ENCODE measurements at places on chromosomes 5 and 9.

DNA sequence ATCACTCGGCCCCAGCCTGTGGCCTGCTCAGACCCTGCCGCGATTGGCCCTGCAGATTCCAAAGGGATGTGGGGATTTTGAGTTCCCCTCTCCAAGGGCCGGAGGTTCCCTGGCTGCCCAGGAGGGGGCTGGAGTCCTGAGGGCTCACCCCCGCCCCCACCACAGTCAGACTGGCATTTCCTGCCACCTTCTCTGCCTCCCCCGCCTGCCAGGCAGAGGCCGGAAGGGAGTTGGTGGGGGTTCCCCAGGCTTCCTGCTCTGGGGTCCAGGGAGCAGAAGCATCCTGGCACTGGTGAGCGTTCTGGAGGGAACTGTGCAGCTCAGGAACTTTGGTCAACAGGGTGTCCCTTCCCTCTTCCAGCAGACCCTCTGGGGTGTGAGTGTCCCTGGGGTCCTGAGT lies 70.6 kb downstream of the RXRA start:
- DNase-seq: peak; percentile 58

DNA sequence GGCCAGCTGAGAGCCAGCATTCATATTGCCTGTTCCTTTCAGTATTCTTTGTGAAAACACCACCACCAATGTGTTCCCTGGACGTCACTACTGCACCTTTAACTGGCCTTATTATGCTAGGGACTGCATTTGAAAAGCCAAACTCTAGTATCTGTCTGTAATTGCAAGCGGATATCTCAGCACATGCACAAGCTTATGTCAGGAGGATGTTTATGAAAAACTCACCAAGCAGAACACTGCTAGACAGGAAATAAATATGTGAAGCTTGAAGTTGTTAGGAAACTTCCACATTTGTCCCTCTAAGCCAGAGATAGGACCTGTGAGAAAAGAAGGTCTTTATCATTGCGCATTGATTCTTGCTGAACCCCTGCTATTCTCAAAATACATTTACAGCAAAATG lies 135.4 kb upstream of the CCDC152 start:
- no peak for DNase-seq

GRCh38 chr5:149379177-149379761 lies at the start of gene IL17B:
Gene IL17B, minus strand, starts transcription at chr5:149379292. Its CDS starts 67 bp downstream, at chr5:149379225.
- DNase-seq: no peak

DNA sequence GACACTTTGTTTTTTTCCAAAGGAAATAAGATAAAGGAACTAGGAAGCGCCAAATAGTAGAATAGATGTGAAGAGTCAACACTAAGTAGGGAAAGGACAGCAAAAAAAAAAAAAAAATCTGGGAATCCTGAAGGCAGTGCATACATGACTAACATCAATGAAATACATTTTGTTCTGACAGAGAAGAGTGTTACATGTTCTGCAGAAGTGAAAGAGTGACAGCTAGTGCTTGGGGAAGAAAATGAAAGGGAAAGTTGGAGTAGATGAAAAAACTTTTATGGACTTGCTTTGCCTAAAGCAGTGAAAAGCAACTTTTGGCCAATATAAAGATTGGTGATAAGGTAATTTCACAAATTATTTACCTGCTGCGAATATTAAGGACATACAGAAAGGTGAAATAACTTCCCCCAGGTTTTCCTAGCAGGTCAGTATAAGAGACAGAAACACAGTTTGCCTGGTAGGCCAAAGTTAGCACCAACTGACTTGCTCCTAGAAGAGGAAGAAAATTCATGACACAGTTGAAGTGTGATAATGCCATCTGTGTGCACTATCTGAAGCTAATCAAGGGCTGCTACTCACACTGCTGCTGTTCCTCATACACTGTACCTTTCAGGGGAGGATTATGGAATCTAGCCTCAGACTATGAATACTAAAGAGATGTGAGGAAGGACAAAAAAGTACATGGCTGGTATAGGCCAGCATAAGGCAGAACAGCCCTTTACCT lies 38.6 kb downstream of the RANBP6 start:
- DNase-seq: no peak

DNA sequence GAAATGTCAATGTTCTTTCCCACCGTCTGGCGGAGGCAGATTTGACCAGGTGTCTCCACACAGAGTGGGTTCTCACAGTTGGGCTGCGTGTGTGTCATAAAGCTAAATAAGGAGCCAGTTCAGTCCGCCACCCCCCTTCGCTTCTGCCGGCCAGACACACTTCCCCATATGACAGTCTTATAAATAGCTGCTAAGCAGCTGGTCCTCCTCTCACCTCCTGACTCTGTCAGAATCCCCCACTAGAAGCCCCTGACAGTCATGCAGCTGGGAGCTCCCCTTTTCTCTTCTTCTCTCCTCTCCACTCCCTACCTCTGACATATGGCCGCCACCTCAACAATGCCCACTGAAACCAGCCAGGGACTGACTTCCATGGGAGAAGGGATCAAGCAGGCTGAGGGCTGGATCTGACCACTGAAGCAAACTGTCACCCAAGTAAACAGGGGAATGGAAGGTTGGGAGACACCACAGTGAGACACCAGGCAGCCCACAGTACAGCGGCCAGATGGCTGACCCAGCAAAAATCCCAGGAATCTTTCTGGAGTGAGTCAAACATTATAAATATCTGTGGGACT lies 141.9 kb upstream of the EFNA5 start:
- DNase-seq: no peak

DNA sequence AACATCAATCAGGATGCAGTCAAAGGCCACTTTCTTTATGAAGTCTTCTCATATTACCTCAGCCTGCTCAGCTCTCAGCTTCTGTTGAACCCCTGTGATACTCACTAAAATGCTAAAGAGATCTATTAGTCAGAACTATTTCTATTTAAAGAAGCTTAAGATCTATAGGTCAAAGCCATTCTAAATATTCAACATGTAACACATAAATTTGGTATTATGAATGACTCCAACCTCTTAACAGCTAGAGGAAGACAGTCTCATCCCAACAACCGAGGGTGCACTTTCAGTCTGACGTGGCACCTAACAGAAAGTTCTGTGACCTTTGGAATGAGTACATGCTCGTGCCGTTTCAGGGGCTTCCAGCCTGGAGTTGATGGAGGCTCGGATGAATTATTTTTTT lies 301.5 kb upstream of the VLDLR start:
- DNase-seq: no peak

GRCh38 chr9:136275655-136276429 lies 28.1 kb downstream of the CCDC187 start:
- no peak for DNase-seq

DNA sequence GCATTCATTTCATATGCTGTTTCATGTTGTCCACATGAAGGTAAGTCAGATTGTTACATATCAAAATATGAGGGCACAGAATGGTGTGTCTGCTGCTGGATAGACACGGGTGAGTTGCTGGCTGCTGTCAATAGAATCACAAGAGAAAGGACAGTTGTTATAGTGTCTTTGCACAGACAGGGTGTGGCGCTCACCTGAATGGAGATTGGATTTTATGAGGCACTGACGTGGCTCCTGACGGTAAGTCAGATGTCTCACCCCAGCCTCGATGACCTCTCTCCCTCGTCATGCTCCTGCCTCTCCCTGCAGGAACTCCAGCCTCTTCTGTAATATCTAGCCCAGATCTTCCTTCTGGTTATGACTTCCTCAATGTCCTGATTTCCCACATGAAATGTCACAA lies 75.4 kb upstream of the SELENOP start:
- no peak for DNase-seq

DNA sequence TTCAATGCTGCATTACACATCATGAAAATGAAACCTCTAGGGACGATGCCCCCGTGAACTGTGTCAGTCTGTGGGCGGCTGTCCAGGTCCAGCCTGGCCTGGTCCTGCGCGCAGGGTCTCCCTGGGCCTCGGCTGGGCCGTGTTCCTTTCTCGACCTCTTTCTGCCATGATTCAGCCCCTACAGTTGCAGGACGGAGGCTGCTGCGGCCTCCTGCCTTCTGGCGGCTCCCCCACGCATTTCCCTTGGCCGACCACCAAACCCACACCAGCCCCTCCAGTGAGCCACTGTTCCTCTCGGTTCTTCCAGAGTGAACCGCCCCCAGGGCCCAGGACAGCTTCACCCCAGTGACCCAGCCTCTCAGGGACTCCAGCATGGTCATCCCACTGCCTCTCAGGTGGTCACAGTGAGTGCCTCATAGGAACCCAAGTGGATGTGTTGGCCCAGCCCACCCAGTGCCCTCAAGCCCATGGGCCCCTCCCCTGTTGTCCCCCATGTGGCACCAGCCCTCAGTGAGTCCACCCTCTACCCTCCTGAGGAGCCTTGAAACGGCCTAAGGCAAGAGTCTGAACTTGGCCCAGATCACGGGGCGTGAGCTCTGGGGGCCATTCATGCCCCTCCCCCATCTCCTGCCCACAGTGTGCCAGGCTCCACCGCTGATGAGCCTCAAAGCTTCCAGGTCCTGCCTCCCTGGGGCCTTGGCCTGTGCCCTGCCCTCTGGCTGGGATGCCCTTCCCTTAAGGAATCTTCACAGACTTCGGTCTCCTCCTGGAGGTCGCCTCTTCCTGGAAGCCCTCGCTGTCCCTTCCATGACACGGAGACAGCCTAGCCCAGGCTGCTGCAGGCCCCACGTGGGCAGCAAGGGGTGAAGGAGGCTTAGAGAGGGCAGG lies 10.0 kb upstream of the CLIC3 start:
- no peak for DNase-seq

GRCh38 chr5:190366-191035 lies 794 bp upstream of the LRRC14B start:
- no peak for DNase-seq

DNA sequence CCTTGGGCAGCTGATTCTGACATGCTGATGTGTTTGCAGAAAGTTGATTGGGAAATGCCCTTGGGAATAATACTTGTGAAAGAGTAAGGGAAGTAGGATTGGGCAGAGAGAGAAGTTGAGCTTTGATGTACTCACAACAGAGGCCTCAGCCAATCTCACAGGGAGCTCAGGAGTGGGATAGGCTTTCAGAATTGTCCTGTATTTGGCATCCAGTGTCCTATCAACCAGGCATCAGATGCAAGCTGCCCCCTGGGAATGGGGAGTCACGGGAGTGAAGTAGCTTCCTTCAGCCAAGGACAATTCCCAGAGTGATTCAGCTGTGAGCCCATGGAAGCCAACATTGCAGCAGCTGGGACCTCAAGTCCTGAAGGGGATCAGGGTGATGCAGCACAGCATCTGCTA lies 39.6 kb downstream of the DMAC1 start:
- no peak for DNase-seq

DNA sequence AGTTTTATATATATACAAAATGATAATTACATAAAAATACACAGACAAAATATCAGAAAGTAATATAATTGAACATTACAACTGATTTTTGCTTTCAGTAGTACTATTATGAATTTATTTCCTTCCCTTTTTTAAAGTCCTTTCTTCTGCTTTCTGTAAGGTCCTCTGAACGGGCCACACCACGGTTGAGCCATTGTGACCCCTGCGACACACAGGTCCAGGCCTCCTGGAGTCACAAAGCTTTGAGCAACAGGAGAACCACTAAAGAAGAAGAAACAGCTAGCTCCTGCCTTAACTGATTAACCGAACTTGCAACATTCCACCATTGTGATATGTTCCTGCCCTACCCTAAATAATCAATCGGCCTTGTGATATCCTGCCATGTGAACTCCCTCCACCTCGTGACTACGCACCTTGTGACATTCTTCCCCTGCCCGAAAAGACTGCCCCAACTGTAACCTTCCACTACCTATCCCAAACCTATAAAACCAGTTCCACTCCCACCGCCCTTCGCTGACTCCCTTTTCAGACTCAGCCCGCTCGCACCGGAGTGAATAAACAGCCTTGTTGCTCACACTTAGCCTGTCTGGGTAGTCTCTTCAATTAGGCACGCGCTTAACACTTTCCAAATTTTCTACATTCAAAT lies 375.0 kb upstream of the RFX3 start:
- no peak for DNase-seq

- DNase-seq: no peak
Observed at GRCh38 chr5:136703706-136704105, 338.4 kb upstream of the TRPC7 start.

GRCh38 chr5:56938858-56939257 lies 13.1 kb downstream of the MIER3 start:
- no peak for DNase-seq

DNA sequence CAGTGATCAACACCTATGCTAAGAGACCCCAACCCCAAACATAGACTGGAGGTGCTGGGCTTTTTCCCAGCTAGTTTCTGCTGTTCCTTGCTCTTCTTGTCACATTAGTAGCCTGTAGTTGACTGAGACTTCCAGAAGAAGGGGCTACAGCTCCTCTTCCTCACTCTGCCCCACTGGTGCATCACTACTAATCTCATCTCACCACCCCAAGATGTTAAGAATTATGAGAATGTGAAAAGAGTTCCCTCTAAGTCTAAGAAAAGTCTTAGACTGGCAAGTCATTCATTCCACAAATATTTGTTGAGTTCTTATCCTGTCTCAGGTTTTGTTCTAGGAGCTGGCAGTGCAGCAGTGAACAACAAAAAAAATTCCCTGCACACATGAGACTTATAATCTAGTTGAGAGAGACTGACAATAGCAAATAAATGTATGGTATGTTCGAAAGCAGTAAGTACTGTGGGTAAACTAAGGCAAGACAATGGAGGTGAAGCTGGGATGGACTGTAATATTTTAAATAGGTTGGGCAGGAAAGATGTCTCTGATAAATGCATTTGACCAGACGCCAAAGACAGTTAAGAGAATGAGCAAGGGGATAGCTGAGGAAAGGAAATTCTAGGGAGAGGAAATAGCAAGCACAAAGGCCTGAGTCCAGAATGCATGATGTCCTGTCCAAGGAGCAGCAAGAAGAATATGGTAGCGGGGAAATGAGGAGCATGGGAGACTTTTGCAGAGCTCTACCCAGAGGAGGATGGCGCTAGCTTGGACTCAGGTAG lies 92.3 kb downstream of the PTCD2 start:
- no peak for DNase-seq

DNA sequence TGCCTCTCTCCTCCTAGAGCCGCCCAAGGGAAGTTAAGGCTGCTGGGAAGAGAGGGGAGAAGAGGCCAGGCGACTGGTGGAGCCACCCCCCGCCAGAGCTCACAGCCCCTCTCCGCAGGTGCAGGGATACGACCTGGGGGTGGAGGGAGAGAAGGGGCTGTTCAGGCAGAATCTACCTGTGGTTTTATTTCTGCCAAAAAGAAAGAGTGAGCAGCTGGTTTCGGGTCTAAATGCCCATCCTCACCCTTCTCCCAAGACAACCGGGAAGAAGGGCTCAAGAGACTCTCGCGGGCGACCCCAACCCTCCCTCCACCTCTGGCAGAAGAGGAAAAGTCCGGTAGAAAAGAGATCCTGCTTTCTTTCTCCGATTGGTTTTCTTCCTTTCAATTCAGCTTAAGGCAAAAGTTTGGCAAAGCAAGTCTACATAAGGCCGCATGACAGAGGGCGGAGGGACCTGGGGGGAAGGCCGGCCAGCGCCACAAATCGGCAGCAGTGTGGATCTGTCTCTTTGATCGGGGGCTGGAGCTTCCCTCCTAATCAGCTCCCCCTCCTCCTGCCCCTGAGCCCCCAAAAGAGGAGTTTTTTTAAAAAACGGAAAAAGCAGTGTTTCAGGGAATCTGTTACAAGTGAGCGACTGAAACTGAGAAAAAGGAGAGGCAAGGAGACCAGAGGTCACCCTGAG lies 16.3 kb downstream of the FAM78A start:
- DNase-seq: no peak
